Left cardiac atrium (tissue), 4 donors: ENCODE measurements at places on chromosomes 1 and 21. TPM values are rescaled to one million over a fixed set of nuclear protein-coding genes. Genes with fewer than 3 reads are reported as not detected.

GRCh38 chr1:166322470-166322869 is 155.7 kb upstream of the FAM78B start:
- DNase-seq: no peak

Gene FMOD
- 51.6 TPM for total RNA-seq

GRCh38 chr1:43622471-43622870 is 27.5 kb upstream of the KDM4A start:
- no peak for DNase-seq

Gene TSPEAR
- 0.39 TPM for total RNA-seq

Gene KCNE2
- not detected for total RNA-seq
